ENCODE measurements at places on chromosomes 5 and 9. TPM values are rescaled to one million over a fixed set of nuclear protein-coding genes. Genes with fewer than 3 reads are reported as not detected.
A peak's percentile ranks its signal among the peaks of the same experiment; 100 is the strongest.

GRCh38 chr9:94643176-94643575 is 3.9 kb upstream of the FBP1 start:
- no peak for DNase-seq

GRCh38 chr5:18098691-18099090 is 464.4 kb downstream of the TAF11L14 start:
- no peak for DNase-seq

DNA sequence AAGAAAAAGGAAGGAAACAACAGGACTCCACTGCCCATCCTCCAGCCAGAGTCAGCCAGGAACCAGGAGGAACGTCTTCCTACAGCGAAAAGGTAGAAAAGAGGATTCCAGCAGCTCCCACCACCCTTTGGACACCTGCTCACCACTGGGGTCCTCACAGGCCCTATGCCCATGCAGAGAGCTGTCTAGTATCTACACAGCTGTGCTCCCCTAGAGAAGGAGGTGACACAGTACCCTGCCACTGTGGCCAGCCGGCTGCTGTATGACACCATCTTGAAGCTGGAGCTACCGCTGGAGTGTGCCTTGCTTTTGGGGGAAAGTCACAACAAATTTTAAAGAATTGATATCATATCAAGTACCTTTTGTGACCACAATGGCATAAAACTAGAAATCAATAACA is 92.6 kb downstream of the GTF3C4 start:
- DNase-seq: no peak

CATSPER3 gene
- total RNA-seq: not detected

DNA sequence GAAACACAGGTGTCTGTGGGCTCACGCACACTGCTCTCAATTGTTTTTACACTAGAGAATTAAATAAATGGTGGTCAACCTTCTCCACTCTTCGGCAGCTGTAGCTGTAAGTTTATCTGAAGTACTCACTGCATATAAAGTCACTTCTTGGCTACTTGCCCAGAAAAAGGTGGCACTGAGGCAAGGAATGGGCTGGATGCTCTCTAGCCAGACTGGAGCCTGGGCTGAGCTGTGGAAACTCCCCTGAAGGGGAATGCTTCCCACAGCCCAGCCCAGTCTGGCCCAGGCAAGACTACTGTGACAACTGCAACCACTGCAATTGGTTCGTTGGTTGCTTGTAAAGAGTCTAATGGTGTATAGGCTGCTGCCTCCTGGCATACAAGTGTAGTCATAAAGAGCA is 4.5 kb downstream of the LEAP2 start:
- peak; percentile 76 for DNase-seq

- no peak for DNase-seq
These were observed 56.1 kb upstream of the CCDC112 start for GRCh38 chr5:115352571-115352970.

GRCh38 chr5:92713335-92713743 is 867.7 kb downstream of the NR2F1-AS1 start:
- no peak for DNase-seq

DNA sequence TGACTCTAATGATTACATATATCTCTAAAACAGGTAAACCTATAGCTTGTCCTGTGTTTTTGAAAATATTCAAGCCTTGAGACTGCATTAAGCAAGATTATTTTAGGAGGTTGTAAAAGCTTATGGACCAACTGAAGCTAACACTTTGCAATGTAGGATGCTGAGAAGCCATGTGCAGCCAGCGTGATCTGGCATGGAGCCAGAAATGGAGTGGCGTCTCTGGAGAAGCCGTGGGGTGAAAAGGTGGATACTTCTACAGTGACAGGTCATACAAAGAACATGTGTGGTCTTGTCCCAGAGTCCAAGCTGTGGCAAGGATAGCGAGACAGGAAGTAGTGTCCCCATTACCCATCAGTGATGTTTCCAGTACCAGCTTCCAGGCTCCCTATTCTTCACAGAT is 100.8 kb upstream of the CD180 start:
- DNase-seq: no peak
